ENCODE measurements at places on chromosomes 1 and 21.

- DNase-seq = no peak
These were observed 23.5 kb downstream of the ASB17 start for GRCh38 chr1:75908717-75909152.

DNA sequence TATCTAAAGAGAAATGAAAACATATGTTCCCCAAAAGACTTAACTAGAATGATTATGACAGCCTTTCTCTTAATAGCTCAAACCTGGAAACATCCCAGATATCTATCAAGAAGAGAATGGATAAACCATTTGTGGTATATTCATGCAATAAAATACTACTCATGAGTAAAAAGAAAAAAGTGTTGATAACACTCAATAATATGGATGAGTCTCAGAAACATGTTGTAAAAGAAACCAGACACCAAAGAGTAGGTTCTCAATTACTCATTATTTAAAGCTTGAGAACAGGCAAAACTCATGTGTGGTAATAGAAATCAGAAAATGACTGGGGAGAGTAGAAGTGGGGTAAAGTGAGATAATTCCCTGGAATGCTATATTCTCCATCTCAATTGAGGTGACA, 154.1 kb downstream of the PHTF1 start:
- DNase-seq = no peak

DNA sequence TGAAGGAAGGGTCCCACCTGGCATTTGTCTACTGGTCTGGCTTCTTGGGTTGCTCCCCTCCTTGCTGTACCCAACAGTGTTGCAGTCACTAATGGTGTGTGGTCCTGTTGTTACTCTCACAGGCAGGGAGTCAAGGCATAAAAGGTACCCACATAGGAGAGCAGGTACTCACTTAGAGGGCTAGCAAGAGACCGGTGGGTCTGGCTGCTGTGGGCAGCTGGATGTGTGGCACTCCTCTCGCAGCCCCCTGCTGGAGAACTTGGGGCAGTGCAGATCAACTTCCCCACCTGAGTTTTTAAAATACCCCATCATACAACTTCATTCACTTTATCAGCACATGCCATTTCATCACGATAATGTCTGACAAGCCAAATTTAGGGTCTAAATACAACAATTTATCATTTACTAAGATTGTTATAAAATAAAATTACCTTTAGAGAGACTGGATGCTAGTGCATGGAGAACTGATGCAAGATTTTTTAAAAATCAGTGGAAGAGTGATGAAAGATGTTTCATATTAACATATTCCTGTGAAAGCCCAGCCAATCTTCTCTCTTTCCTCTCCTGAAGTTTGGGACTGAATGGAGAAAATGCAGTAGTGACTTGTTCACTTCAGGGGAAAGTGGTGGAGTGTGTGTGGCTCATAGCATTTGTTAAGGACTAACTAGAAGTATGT, 42.8 kb downstream of the ACP6 start:
- DNase-seq = no peak

DNA sequence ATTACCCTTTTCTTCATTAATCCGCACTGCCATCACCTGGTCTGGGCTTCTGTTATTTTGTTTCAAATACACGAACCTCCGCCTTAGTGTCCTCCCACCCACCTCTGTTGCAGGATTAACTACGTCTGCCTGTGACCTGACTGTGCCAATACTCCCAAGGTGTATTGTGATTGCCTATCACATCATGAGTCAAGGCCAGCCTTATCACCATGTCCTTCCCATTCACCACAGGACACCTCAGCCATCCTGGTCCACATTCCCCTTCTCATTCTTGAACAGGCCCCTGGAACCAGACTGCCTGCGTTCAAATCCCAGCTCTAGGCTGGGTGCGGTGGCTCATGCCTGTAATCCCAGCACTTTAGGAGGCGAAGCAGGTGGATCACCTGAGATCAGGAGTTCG, 14.4 kb downstream of the F11R start:
- DNase-seq = no peak

GRCh38 chr1:41479000-41479807, 5.3 kb downstream of the EDN2 start:
- DNase-seq = no peak

- DNase-seq = no peak
These were observed 411.3 kb downstream of the NPHP4 start for GRCh38 chr1:5580926-5581325.

DNA sequence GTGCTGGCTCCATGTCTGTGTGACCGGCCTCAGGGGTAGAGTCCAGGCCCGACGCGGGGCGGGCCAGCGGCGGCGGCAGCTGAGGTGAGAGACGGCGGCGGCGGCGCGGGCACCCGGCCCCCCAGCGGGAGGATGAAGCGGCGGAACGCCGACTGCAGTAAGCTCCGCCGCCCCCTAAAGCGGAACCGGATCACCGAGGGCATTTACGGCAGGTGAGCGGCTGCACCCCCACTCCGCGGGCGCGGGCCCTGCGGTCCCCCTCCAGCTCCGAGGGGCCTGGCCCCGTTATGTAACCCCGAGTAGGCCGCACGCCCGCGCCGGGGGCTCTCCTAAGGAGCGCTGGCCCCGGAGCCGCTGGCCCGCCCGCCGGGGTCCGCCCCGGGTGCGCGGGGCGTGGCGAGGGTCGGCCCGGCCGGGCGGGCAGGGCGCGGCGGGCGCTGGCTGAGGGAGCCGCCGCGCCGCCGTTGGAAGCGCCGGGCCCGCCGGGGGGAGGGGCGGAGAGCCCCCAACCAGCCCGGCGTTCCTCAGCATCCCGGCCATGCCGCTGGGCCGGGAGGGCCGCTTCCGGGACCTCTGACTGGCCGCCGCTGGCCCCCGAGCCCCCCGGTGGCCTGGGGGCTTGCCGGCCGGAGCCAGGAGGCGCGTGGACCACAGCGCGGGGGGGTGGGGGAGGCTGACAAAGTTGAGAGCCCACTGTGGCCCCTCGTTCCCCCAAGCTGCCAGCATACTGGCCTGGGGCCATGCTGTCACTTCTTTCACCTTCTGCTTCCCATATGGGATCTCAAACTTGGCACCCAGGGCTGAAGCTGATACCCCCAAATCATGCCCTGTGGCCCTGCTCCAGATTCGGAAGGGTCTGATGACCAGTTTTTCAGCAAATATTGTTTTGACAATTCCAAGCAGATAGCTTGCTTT, 527 bp downstream of the MACO1 start:
- no peak for DNase-seq

- DNase-seq = no peak
These were observed 29.3 kb downstream of the IQGAP3 start for GRCh38 chr1:156543066-156543465.

- DNase-seq = no peak
These were observed 14.6 kb downstream of the XKR8 start for GRCh38 chr1:27974417-27974781.

DNA sequence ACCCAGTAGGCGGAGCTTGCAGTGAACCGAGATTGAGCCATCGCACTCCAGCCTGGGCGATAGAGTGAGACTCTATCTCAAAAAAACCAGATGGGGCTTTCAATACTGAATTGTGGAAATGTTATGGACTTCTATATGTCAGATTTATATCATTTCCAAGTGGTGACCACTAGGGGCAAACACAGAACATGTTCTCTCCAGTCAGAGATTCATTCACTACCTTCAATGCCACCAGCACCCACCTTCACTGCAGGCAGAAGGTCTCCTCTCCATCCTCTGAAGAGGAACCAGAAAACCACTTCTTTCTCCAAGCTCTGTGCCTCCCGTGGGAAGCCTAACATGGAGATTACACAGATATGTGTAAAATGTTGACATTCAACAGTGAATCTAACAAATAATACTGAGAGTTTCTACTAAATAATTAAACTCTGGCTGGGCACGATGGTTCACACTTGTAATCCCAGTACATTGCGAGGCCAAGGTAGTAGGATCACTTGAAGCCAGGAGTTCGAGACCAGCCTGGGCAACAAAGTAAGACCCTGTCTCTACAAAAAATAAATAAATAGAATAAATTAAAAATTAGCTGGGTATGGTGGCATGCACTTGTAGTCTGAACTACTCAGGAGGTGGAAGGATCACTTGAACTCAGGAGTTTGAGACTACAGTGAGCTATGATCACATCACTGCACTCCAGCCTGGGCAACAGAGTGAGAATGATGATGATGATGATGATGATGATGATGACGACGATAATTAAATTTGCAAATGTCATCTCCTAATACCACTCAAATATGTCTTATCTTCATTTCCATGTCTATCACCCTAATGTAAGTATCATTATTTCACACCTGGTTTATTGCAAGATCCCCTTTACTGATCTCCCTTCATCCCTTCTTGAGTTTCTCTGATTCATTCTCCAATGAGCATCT, 151.1 kb downstream of the ZNF281 start:
- DNase-seq = no peak

GRCh38 chr1:229227298-229227919, 43.5 kb upstream of the RAB4A start:
- DNase-seq = peak; percentile 64

GRCh38 chr1:1306070-1306660, 1.6 kb downstream of the ACAP3 start:
- peak; percentile 4 for DNase-seq

DNA sequence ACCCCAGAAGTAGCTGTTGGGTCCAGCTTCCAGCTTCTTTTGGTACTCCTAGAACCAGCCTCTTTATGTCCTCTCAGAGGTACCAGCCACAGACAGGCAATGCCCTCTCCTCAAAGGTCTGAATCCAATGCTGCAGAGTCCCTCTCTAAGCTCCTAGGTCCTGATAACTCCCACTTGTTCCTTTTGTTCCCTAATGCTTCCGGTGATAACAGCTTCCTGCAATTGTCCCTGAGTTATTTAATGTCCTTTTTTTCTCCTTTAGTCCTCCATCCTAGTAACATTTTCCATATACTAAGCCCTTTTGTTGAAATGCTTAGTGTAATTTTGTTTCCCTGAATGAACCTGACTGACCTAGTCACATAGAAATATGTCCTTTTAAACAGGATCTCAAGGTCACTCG, 201.7 kb upstream of the BEND5 start:
- no peak for DNase-seq

GRCh38 chr21:45575993-45576837, 34.0 kb upstream of the SLC19A1 start:
- DNase-seq = no peak

DNA sequence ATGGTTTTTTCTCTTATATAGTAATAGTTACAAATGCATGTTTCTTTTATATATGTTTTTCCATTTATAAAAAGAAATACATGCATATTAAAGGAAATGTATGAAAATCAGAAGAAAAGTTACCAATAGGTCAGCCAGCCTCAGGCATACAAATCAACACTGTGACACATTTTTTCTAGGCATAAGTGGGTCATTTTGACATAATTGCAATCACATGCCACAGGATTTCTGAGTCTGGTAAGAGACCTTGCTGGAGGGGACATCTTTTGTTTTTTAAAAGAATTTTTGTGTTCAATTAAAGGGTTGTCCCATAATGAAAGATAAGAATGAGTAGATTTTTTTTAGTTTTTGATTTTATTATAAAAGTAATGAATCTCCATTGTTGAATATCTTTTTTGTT, 473.1 kb downstream of the PCP4 start:
- no peak for DNase-seq

DNA sequence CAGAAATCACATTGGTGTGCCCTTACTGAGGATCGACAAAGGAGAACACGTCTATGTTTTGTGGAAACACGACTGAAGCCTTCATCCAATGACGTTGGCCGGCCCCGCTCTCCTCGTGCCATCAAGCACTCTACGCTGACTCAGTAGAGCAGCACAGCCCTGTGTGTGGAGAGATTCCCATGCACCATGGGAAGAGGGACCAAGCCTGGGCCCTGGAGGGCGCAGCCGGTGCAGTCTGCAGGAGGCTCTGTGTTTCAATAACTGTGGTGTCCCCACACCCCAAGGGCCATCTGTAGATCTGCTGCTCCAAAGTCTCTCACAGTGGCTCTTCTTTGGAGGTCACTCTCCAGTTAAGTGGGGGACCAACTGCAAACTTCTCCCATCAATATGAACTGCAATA, 97.4 kb downstream of the KCNJ15 start:
- no peak for DNase-seq

DNA sequence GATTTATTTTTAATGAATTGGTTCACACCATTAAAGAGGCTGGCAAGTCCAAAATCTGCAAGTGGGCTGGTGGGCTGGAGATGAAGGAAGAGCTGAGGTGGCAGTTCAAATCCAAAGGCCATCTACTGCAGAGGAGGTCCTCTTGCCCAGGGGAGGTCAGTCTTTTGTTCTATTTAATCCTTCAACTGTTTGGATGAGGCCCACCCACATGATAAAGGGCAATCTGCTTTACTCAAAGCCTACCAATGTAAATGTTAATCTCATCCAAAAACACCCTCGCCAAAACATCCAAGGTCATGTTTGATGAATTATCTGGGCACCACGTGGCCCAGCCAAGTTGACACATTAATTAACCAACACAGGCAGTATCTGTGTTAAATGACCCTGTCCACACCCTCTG, 99.0 kb downstream of the RRAGC start:
- no peak for DNase-seq

- DNase-seq = no peak
These were observed 56.0 kb upstream of the PLXNA2 start for GRCh38 chr1:208300084-208300770.
